Putamen (tissue), 1 donor: ENCODE measurements at places on chromosomes 12 and 14.
A peak's percentile ranks its signal among the peaks of the same experiment; 100 is the strongest.

DNA sequence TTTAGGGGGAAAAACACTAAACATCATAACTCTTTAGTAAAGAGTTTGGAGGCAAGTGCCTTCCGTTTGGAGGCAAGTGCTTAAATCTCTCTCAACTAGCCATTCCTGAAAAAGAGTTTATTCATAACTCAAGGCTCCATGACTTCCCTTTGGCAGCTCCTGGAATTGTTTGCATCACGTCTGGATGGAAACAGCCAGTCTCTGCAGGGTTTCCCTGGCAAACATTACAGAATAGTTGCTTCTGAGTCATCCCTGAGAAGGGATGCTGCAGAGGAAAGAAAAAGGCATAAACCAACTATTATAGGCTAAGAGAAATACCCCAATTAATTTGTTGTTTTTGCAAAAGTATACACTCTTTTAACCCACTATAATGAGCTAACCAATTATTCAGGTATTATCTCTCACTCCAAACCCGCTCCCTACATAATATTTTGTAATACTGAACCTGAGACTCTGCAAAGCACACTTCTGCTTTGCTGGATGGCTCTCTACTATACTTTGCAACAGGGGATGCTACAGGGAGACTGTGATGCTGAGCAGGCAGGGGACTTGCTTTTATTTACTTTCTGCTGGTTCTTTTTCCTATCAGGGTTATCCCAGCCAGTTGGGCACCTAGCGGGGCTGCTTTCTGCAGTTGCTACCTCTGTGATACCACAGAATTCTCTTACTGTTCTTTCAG is 497.7 kb downstream of the FUT8 start:
- no peak for DNase-seq

DNA sequence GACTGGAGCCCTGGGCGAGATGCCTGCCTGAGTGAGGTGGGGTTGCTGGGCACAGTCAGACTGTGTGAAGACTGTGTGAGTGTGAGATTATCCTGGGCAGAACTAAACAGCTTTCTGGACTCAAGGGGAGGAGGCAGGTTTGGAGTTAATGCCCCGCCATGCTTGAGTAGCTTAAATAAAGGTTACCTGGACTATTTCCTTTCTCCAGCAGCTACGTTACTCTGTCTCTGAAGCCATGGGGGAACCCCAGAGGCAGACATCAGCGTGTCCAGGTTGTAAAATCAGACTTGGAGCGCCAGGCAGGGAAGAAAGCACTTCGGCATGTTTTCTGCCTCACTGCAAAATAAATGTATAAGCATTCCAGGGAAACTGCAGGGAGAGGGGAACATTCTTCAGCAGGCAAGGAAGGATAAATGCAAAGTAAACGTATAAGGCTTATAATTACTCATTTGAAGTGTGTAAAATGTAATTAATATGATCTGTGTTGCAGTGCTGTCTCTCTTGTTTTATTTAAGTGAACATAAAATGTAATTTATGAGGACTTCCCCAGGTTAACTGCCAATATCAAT is 129.7 kb downstream of the CHST11 start:
- no peak for DNase-seq

DNA sequence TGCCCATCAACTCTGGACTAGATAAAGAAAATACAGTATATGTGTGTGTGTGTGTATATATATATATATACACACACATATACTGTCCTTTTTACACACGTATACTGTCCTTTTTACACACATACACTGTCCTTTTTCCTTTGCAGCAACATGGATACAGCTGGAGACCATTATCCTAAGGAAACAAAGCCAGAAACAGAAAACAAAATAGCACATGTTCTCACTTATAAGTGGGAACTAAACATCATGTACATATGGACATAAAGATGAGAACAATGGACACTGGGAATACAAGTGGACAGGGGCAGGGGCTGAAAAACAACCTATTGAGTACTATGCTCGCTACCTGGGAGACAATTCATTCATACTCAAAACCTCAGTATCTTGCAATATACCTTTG is 23.7 kb downstream of the VDR start:
- no peak for DNase-seq

DNA sequence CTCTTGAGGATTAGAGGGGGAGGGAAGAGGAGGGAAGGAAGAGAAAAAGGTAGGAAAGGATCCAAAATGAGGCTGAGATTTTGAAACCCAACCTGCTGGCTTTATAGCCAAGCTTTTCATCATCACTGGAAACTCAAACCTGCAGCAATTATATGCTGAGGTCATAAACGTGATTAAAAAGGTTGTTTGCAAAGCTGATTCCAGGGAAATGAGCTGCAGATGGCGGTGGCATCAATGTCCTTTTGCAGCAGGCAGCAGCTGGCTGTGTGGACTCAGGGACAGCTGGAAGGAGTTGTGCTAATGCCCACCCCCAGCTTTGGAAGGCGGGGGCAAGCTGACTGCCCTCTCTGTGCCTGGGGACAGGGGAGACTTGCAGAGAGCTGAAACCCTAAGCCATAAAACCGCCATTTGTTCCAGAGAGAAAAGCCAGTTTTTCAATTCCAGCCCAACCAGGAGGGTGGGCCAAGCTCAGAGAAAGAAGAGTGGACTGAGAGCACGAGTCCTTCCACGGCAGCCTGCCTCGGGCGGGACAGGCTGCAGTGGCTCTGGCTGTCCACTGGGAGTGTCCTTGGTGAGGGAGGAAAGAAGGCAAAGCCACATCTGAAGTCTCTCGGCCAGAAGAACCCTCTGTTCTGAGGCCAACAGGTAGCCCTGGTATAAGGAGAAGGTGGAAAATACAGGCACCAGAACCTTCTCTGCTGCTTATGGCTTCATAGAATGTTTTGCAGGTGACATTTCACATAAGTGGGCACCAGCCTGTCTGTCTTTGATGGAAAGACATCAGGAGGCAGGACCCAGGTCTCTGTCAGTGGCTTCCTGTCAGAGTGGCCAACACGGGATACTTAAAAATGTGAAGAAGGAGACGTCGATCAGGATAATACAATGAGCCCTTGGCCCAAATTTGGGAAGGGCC is 90.7 kb downstream of the SINHCAF start:
- peak; percentile 45 for DNase-seq

DNA sequence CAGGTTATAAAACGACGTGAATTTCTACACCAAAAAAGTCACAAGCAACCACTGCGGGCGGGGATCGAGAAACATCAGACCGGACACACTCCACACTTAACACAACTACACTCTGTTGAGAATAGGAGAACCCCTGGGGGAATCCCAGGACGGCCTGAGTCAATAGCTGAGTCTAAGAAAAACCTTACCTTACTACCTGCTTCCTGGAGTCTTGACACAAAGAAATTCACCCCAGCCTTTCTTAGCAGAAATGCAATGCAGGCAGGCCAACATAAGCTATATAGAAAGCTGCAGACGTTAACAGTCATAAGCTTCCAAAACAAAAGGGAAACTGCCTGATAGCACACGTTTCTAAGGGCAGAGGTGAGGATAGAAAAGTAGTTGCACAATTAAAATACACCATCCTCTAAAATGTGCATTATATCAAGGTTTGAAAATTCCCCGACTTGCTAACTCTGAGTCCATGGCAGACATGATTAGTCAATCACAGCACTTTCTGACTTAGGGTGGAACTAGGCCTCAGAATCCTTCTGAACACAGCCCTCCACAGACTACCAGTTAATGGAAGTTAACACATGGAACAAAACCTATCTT is 68.0 kb downstream of the CCDC88C start:
- DNase-seq, result no peak

GRCh38 chr14:73976125-73976524 is 26.0 kb downstream of the COQ6 start:
- no peak for DNase-seq

GRCh38 chr12:52452101-52452500 is at the start of gene KRT6B:
Gene KRT6B (minus strand): TSS chr12:52452146. CDS start chr12:52452078, 68 bp downstream.
- no peak for DNase-seq

- no peak for DNase-seq
Observed at GRCh38 chr14:91252871-91253794, 8.6 kb upstream of the GPR68 start.

DNA sequence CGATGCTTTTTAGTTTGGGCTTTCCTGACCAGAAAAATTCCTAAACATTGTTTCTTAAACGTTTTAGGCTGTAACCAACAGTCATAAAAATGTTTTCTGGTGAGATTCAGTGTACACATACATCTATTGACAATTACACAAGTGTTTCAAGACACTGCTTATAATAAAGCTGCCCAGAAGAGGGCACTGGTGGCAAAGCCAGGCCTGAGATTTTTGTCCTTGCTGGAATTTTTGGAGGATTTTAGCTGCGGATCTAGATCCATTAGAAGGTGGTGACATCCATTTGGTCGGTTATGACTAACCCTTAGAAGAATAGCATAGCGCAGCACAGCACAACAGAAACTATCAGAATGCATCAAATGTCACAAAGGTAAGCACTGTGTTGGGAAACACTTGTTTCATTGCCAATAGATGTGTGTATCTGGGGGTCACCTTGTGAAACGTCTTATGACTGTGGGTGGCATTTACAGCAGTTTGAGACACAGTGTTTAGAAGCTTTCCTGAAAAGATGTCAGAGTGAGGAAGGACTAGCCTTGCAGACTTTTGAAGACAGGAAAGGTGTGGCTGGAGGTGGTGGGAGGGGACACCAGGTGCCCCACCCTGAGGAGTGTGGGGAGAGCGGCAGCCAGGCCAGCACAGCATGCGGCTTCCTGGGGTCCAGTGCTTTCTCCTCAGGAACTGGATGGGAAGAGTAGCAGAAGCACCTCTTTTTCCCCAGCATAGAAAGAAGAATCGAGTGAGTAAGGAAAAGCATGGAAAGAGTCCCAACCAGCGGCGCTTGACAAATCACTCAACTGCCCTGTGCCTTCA is 54.7 kb upstream of the FKBP4 start:
- DNase-seq, result peak; percentile 25

DNA sequence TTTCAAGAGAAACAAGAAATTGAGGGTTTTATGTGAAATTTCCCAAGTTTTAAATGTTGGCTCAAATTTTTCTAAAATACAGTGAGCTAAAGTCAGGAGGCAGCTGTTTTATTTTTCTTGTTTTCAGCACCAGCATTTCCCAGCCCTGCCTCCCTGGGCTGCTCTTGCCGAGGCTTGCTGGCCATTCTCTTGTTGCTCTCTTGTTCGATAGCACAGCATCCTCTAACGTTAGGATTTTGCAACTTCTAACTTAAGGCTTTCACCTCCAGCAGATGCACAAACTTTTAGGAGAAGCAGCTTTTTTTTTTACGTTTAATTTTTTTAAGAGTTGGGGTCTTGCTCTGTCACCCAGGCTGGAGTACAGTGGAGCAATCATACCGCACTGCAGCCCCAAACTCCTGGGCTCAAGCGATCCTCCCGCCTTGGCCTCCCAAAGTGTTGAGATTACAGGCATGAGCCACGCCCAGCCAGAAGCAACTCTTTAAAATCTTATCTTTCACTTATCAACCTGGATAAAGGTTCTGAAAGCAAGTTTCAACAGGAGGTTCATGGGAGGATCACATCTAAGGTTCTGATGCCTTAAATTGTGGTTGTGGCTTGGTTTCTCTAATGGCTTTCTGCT is 40.2 kb downstream of the B4GALNT3 start:
- no peak for DNase-seq

- DNase-seq, result no peak
Observed at GRCh38 chr14:99185436-99186068, 86.4 kb downstream of the BCL11B start.

GRCh38 chr12:79764641-79765040 is 73.9 kb upstream of the PAWR start:
- no peak for DNase-seq

- no peak for DNase-seq
Observed at GRCh38 chr12:64077922-64078321, 144.2 kb downstream of the KICS2 start.

- DNase-seq, result no peak
Observed at GRCh38 chr14:42504433-42504832, 897.8 kb downstream of the LRFN5 start.

DNA sequence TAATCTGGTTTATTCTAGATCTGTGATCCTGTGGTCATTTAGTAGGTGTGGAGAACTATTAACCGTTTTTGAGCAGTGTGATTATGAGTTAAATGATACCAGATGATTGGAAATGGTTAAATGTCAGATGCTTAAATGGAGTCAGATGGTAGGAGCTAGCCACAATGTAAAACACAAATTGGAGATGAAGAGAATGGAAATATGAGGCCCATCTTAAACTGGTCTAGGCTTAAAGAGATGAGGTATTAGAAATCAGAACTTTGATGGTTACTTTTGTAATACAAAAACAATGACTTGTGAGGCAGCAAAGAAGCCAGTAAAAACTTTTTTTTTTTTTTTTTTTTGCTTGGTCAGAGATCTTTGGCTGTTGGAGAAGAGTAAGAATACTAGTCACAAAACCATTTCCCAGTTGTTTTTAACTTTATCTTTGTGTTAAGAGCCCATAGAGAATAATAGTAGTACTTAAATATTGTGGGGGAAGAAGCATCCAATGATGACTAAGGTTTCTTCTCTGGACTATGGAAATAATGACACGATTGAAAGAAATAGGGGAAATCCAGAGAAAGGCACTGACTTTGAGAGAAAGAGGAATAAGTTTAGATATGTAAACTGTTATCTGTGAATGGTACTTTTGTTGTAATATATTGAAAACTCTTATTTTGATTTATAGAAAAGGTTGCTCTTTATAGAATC is 95.9 kb downstream of the WNK1 start:
- no peak for DNase-seq

DNA sequence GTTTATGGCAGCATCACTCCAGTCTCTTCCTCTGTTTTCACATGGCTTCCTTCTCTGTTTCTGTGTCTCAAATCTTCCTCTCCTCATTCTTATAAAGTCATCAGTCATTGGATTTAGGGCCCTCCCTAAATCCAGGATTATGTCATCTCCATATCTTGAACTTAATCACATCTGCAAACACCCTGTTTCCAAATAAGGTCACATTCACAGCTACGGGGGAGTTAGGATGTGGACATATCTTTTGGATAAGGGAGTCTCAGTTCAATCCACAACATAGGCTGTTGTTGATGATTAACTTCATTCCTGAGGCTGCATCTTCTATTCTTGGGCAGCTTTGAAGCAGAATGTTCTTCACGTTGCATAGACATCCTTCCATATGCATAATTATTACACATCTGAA is 40.3 kb upstream of the NTF3 start:
- no peak for DNase-seq

DNA sequence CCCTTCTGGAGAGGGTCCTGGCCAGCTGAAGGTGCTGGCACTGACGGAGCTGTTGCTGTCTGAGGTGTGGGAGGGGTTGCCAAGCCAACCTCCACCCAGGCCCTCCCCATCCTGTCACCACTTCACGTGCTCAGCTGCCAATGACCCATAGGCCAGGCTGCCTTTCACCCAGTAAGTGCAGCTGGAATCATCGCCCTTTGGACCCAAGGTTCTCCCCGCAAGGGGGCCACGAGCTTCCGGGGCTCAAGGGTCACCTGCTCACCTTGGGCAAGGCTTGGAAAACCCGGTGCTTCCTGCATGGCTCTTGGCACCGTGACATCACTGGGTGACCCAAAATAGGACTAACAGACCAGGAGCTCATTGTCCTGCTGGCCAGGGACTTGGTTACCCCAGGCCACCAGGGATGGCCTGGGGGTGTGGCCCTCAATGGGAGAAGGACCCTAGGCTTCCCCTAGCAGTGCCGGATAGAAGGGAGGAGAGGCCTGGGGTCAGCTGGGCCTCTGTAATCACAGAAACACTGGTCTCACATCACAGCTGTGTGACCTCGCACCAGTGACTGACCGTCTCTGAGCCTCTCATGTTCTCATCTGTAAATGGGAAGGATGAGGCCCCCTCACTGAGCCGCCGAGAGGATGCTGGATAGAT is 51.3 kb downstream of the CCDC85C start:
- DNase-seq, result no peak

GRCh38 chr14:50242566-50243310 is 11.4 kb upstream of the SOS2 start:
- no peak for DNase-seq

- no peak for DNase-seq
Observed at GRCh38 chr12:122265476-122265875, 818 bp downstream of the VPS33A start.

- no peak for DNase-seq
Observed at GRCh38 chr14:80944861-80945617, 3.5 kb upstream of the CEP128 start.
